ENCODE measurements at places on chromosomes 7 and 10.

- no peak for DNase-seq
Measured at GRCh38 chr10:3433131-3433530, 260.5 kb upstream of the PITRM1 start.

GRCh38 chr7:157769526-157770215 lies 432.9 kb downstream of the DNAJB6 start:
- no peak for DNase-seq

GRCh38 chr7:139950881-139951525 lies 111.7 kb downstream of the PARP12 start:
- no peak for DNase-seq

GRCh38 chr7:22647451-22648257 lies 79.3 kb upstream of the IL6 start:
- no peak for DNase-seq
